ENCODE measurements at places on chromosomes 6 and 20. TPM values are rescaled to one million over a fixed set of nuclear protein-coding genes. Genes with fewer than 3 reads are reported as not detected.
A peak's percentile ranks its signal among the peaks of the same experiment; 100 is the strongest.

GRCh38 chr6:33620856-33621710 lies at the start of gene ITPR3:
Gene ITPR3 (plus strand): TSS chr6:33621322. CDS start chr6:33621603, 281 bp downstream.
- DNase-seq: peak; percentile 80

- peak; percentile 3 for DNase-seq
These were observed 3.0 kb downstream of the DEFB115 start for GRCh38 chr20:31260326-31260932.

DNA sequence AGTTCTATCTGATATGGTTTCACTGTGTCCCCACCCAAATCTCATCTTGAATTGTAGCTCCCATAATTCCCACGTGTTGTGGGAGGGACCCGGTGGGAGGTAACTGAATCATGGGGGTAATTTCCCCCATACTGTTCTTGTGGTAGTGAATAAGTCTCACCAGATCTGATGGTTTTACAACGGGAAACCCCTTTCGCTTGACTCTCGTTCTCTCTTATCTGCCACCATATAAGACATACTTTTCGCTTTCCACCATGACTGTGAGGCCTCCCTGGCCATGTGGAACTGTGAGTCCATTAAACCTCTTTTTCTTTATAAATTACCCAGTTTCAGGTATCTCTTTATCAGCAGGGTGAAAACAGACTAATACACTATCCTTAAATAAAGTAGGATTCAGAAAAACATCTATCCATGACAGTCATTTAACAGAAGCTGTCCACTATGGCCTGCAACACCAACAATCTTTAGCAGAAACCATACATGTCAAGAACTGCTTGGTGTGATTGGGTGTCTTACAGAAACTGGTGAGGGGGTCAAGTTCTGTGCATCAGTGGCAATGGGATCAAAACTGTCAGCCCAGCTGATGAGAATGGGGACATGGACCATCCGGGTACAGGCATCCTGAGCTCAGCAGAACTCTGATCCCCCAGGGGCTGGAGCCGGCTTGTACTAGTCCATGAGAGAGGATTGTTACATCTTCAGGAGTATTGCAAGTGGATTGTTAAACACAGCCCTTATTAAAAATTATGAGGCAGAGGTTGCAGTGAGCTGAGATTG lies 59.2 kb downstream of the SCML4 start:
- peak; percentile 31 for DNase-seq

DNA sequence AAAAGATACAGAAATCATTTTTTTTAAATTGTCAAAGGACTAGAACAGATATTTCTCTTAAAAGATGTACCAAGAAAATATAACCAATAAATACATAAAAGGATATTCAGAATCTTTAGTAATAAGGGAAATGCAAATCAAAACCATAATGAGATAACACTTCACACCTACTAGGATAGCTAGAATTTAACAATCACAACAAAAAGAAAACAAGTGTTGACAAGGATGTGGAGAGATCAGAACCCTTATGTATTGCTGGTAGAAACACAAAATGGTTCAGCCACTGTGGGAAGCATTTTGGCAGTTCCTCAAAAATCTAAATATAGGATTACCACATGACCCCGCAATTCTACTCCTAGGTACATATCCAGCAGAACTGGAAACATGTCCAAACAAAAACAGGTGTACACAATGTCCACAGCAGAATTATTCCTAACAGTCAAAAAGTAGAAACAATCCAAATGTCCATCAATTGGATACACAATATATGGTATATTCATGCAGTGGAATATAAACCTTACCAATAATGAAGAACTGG lies 211.0 kb downstream of the LRFN2 start:
- no peak for DNase-seq

DNA sequence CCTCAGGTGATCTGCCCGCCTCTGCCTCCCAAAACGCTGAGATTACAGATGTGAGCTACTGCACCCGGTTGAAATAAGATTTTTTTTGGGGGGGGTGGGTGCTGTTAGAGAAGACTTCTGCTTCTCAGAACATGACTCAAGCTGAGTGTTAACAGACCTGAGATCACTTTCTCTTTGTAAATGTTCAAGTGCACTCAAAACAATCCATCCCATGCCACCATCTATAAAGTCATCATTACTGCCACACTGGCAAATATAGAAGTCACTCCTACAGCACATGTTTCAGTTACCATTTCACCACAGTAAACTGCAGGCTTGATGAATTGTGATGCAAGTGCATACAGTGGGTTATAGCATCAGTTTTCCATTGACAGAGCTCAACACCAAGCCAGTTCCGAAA lies 9.0 kb downstream of the VPS16 start:
- DNase-seq: no peak

- DNase-seq: no peak
These were observed 521.9 kb downstream of the PKHD1 start for GRCh38 chr6:51565472-51565871.

DNA sequence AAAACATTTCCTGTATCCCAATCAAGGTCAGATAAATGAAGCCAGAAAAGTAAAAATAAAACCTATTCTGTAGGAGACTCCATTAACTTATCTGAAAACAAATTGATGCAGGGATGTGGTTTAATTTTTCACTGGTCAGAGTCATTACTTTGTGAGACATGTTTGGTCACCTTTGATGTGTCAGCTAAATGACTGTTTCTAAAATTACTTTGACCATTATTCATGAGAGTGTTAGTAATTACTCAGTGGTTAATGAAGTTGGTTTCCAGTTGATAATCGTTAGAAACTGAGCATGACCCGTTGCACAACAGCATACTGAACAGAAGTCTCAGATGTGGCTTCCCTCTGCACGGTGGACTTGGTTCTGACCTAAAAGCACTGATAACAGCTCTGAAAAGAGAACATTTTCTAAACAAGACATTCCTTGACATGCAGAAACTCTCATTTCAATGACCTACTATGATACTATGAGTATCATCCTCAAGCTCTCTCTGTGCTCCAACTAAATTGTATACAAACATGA lies 410.5 kb upstream of the RNF217 start:
- no peak for DNase-seq

Gene UBE3D
- total RNA-seq: 7.6 TPM

GRCh38 chr6:154508573-154509375 lies 1.7 kb downstream of the CNKSR3 start:
- no peak for DNase-seq

- no peak for DNase-seq
These were observed 4.4 kb downstream of the VSTM2L start for GRCh38 chr20:37907330-37907676.

Measured in activated CD8-positive, alpha-beta T cell treated with anti-CD3 and anti-CD28 coated beads for 36 hours (primary cell).